Type B pancreatic cell (in vitro differentiated cells): ENCODE measurements at places on chromosomes 7 and 10.

- DNase-seq: no peak
Measured at GRCh38 chr7:105454095-105454747, 65.5 kb upstream of the SRPK2 start.

- no peak for DNase-seq
Measured at GRCh38 chr7:66359656-66360211, 154.6 kb downstream of the TPST1 start.

GRCh38 chr7:25314731-25315267 lies 86.5 kb upstream of the NPVF start:
- no peak for DNase-seq

- no peak for DNase-seq
Measured at GRCh38 chr10:68125772-68126171, 16.5 kb downstream of the MYPN start.

GRCh38 chr10:70769121-70769520 lies 16.1 kb downstream of the TBATA start:
- no peak for DNase-seq

- no peak for DNase-seq
Measured at GRCh38 chr10:2979306-2979705, 88.0 kb upstream of the PFKP start.
